ENCODE measurements at places on chromosomes 4 and X.

DNA sequence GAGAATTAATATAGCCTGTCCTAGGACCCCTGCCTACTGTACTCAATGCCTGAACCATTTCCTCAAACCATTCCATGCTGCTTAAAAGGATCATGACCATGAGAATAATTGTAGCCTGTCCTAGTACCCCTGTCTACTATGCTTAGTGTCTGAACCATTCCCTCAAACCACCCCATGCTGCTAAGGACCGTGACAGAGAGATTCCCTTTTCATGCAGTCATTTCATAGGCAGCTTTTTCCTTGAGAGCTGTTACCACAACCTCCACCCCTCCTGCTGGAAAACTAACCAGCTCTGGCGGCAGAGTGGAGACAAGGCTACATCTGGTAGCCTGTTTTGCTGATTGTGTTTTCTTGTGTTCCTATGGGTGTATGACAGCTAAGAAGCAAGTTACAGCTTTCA, 174.9 kb upstream of the SMARCAD1 start:
- no peak for DNase-seq

DNA sequence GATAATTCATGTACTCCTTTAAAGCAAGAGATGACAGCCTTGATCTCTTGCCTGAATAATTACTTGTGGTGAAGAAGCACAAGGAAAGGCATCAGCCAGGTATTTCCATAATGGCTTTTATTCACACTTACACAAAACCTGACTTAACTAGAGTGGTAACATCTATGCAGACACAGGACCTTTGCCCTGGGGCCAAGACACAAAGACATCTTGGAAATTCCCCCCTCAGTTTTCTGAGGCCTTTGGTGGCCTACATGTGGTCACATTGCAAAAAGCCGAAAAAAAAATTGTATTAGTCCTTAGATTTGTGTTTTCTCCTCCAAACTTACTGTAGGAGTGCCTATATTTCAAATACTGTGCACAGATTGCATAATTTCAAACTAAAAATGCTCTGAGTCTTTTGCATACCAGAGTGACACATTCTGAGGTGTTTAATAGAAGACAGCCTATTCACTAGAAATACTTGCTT, 172.4 kb downstream of the PDGFC start:
- DNase-seq = no peak

DNA sequence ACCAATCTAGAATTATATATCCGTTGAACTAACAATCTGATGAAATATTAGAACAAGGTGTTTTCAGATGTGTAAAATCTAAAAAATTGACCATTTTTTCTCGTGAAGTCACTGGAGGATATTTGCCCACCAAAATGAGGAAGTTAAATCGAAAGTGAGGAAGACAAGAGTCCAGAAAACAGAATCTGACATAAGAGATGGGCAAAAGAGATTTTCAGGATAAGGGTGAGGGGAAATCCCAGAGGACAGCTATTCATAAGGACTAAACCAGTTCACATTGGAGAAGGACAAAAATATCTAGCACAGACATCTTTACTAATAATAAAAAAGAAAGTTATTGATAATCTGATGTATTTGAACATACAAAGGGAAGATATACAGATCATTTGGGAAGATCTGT, 18.7 kb upstream of the ALG13 start:
- no peak for DNase-seq

GRCh38 chrX:69107231-69107739, 58.0 kb downstream of the PJA1 start:
- DNase-seq = no peak

DNA sequence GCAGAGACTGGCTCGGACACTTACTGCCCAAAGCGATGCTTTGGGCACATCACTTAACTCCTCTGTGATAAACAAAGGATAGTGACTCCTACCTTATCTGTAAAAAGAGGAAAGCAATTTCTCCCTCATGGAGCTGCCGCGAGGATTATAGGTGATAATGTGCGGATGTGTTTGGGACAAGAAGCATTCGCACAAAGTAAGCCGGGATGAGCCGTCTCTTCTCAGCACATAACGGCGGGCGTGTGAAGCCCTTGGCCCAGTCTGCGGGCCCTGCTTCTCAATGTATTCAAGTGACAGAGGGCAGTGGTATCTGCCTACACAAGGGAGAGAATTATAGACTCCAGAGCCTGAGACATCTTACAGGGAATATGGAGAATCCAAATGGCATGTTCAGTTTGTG, 550.3 kb upstream of the CPEB2 start:
- DNase-seq = no peak

DNA sequence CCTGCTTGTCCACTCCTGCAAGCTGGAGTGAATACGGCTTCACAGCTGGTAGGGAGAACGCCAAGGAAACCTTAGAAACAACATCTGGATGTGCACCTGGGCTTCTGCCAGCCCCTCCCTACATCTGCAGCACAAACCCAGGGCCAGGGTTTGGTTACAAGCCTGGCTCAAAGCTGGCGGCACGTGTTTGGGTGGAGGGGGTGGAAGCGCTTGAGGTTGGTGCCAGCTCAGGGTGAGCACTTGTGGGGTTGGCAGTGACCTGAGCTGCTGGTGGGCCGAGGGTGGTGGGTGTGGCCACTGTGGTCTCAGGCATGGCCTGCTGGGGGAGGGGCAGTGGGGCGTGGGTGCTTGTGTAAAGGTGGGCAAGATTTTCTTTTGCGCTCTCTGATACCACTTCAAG, 15.6 kb downstream of the ELF4 start:
- no peak for DNase-seq

GRCh38 chr4:168632301-168632725, 135.5 kb downstream of the PALLD start:
- no peak for DNase-seq

GRCh38 chrX:38803243-38803587, 2.0 kb downstream of the MID1IP1 start:
- peak; percentile 3 for DNase-seq

DNA sequence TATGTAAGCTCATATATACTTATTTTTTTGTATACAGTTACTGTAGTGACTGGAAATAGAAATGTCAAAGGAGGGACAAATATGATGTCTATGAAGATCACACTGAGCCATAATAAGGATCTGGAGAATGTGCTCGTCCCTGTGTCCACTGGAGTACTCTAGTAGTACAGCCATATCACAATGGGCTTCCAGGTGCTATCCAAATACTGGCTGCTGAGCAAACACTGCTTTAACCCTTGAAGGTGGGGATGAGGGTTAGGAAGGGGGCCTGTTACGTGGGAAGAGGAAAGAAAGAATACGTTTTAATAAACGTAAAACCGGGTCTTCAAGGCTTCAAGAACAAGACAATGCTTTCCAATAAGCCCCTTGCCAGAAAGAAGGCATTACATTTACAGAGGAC, 29.8 kb upstream of the TMEM150C start:
- DNase-seq = no peak

DNA sequence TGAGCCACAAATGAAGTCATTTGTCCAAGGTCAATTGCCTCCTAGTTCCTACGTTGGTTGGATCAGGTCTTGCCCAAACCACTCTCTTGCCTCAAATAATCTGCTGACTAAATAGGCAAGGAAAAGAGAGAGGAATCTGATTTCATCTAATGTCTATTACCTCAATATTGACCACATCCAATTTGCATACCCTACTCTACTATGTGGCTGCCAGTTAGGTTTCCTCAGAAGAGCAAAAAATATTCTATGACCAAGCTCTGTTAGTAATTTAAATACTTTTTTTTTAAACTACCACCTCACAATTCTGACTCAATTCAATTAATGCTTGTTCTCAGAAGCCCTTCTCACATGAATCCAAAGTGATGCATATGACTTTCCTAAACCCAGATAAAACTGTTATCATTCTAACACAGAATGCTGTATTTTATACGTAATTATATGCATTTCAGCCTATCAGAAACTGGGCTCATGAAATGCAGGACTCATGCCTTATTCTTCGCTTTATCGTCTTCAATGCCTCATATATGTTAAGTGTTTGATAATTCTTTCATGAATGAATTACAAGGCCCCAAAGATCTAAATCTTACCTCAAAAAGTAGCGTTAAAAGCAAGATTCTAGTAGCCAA, 98.6 kb downstream of the HUWE1 start:
- DNase-seq = no peak

DNA sequence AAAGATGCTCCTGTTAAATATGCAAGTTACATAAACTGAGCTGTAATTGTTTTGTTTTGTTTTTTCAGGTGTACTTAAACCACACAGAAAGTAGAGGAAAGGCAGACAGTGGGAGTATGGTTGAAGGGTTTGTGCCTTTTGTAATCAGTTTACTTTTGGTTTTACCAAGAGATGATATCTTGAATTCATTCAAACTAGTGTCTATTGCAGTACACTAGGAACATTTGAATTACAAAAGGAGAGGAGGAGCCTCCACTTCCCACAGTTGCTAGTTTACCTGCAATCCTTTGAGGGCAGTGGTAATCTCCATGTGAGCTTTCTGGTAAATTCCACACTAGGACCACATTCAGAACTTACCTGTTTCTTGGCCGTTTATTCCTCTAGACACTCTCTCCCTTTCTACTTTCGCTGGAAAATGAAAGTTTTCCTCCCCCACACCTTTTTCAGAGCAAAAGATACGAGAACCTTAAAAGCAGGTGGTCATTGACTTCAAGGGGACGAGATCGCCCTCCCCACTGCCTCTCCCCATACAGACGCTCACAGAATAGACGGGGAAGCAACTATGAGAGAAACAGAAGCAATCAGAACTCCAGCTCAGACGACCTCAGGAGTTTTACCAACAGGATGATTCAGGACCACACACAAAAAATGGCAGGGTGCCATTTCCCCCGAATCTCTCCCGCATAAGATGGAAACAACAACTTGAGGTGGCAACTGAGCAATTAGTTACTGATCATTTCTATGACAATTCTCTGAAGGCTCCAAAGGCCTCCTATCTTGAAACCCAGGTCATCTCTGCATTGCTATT, 3.3 kb downstream of the RBM47 start:
- no peak for DNase-seq

DNA sequence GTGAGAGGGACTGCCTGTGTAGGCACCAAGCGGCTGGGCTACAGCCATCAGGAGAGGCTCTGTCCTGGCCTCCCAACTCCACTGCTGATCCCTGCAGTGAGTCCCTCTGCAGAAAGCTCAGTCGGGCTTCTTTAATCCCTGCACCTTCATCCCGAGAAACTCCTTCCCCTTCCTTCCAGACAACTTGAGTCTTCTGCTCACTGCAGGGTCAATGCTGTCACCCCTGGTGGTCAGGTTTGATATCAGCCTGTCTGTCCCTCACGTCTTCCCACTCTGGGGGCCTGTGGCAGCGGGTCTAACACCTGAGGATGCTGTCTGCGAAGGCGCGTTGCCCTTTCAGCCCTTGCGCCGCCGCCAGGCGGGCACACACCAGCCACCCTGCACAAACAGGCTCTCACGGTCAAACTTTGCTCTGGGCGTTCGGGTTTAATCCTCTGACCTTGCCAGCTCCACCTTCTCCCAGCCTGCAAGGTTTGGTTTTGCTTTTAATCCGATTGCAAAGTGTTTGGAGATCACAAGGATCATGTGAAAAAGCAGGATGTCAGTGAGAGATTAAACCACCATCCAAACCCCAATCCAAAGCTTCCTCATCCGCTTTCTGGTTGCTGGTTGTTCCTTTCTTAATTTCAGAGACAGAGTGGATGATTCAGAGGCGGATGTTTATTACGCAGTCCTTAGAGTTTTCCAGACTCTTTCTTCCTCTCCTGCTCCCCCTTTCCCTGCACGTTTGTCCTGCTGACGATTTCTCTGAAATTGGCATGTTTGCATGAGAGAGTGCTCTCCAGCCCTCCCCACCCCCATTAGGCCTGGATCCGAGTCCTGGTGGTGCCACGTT, 74.8 kb upstream of the SLC34A2 start:
- DNase-seq = no peak

GRCh38 chrX:141732031-141732430, 33.5 kb upstream of the SPANXD start:
- DNase-seq = no peak

DNA sequence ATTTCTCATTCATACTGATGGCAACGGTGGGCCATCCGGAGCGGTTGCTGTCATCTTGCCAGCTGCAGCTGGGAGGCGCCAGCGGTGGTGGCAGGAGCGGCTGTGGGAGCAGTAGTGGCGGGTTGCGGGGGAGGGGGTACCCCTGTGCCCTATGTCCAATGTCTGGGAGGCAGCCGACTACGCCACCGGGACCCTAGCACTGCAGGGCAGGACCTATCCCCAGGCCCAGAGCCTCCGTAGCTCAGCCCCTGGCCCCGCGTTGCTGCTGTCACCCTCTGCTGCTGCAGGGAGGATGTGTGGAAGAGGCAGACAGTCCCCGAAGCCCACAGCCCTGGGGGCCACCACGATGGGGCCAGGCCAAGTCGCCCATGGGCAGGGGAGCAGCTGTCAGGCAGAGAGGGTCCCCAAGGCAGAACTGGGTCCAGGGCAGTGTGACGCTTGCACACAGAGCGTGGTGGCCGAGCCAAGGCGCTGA, 10.0 kb upstream of the SPP1 start:
- DNase-seq = no peak

DNA sequence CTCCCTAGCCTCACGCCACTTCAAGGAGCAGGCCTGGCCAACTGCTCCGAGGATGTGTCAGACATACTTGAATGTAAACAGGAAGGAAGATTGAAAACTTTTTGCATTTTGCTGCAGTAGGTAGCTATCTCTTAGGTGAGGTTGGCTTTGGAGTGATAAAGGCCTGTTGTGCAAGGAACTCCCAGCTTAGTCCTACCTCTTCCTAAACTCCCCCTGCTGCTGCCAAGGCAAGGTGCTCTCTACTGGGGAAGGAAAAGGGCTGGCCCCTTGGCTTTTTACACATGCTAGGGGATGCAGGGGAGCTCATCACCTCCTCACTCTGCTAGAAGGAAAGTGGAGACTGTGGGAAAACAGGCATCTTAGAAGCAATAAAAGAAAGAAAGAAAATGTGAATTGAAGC, 10.7 kb upstream of the BRS3 start:
- DNase-seq = no peak

DNA sequence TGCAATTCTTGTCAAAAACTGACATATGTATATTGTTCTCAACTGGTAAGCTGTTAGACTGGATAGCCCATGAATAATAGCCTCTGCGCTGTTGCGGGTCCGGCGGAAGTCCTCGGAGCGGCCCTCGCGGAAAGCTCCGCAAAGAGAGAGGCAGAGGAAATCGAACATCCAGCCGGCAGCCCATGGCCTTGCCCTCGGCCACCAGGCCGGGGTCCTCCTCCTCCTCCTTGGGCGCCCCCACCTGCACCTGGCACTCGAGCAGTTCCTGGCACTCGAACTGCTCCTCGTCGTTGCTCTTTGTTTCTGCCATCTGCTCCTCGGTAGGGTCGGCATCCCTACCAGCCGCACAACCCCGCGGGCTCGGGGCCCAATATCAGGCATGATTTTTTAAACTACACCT, 1176.3 kb downstream of the PCDH18 start:
- no peak for DNase-seq
